ENCODE measurements at places on chromosomes 4 and X.

DNA sequence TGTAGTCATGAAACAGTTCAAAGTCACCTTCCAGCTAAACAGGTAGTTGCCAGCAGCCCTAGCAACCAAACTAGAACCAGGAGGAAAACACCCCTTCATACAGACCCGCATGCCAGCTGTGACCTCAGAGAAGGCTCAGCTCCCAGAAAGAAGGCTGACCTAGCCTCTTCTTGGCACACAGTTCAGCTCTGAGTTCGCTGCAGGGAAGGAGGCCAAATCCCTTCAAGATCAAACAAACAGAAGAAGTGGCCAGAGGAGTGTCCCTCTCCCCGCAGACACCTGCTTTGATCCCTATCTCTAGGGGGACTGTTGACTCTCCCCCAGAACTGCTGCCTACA, 56.0 kb downstream of the HADH start:
- DNase-seq: no peak

- DNase-seq: no peak
Observed at GRCh38 chrX:18252644-18253359, 32.1 kb upstream of the BEND2 start.

DNA sequence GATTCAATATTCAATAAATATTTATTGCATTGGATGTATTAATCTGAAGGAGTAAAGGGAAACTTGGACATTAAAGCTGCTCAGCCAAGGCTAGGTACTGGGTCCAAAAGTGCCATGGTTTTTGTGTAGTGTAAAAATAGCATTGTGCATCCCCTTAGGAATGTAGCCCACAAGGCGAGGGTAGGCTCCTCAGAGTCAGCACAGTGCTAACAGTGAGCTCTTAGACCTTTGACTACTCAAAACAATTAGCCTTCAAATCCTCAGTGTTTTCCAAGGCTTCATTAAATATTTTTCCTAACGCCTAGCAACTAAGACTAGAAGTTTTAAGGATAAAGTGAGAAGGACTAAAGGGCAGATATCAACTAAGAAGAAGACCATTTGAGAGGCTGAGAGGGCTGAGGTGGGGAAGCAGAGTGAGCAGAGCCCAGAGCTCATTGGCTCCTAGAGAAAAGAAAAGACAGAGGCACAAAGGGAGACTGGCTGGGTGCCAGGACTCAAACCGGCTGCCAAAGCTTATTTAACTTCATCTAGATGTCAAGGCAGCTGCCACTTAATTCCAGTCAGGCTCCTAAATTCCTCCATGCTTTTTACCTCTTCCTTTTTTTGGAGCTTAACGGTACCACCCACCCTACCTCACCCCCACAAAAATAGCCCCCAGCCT, 17.0 kb downstream of the PRKG2 start:
- no peak for DNase-seq

- DNase-seq: no peak
Observed at GRCh38 chr4:7653510-7654369, 219.0 kb upstream of the PSAPL1 start.

DNA sequence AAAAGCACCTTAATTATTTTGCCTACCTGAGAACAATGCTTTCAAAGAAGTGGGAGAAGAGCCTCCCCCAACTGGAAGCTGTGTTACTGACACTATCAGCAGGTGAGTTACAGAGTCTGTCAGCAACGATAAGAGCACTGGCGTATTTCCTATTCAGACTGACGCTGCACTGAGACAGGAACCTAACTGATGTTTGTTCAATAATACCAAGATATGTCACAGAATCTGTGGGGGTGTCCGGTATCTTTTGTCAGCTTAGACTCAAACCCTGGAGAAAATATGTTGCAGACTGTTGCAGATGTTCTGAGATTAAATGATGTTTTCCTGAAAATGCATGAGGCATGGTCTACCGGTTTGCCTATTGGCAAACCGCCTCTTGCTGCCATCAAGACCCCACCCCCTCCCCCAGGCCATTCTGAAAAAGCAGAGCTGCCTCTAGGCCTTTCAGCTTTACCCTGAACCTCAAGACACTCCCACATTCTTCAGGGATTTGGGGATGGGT, 115.2 kb upstream of the KIT start:
- no peak for DNase-seq

DNA sequence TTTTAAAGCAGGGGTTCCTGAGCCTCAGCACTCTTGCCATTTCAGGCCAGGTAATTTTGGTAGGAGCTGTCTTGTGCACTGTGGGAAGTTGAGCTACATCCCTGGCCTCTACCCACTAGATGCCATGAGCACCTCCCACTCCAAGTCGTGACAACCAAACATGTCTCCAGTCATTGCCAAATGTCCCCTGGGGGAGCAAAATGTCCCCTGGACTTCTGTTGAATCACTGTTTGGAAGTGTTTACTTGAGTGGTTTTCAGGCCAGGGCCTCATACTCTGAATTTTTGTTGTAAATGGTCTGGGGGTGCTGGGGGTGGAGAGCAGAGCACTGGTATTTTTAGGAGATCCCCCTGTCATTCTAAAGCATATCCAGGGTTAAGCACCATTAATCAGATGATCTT, 3.2 kb downstream of the PDK3 start:
- no peak for DNase-seq

DNA sequence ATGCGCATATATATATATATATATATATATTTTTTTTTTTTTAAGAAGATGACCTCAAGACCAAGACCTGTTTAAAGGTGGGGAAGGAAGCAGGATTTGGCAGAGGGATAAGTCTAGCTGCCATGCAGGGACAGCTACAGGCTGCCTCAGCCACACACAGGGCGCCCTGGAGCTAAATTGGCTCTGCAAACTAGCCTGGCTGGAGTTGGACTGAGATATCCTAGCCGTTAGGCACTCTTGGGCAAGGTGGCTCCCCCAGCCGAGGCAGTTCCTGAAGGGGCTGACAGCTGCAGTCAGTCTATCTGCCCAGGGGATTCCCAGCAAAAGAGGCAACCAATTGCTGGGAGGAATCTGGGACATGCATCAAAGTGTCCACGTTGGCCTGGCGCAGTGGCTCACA, 21.9 kb downstream of the TRIML1 start:
- DNase-seq: no peak

GRCh38 chr4:186838295-186838694, 114.6 kb upstream of the FAT1 start:
- no peak for DNase-seq

- DNase-seq: no peak
Observed at GRCh38 chr4:87823200-87823599, 9.6 kb upstream of the MEPE start.
